Osteocyte (in vitro differentiated cells): ENCODE measurements at places on chromosomes 2 and 18.

DNA sequence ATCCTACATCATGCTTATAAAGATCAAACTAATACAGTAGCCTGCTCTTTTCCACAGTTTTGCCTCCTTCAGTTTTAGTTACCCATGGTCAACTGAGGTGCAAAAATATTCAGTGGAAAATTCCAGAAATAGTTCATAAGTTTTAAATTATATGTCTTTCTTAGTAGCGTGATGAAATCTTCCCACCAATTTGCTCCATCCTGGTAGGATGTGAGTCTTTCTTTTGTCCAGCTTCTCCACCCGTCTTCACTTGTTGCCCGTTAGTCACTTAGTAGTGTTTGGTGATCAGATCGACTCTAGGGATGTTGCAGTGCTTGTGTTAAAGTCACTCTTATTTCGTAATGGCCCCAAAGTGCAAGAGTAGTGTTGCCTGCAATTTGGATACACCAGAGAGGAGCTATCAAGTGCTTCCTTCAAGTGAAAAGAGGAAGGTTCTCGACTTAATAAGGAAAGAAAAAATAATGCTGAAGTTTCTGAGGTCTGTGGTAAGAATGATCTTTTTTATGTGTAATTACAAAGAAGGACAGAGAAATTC lies 57.0 kb downstream of the CEP192 start:
- H3K36me3 ChIP-seq = peaks cover 56% of the 10 kb centered on the region
- no peak overlapping the region for H3K27ac ChIP-seq
- no peak for DNase-seq
- no peak overlapping the region for H3K4me3 ChIP-seq
- peaks cover 5% of the 10 kb centered on the region for H3K4me1 ChIP-seq

DNA sequence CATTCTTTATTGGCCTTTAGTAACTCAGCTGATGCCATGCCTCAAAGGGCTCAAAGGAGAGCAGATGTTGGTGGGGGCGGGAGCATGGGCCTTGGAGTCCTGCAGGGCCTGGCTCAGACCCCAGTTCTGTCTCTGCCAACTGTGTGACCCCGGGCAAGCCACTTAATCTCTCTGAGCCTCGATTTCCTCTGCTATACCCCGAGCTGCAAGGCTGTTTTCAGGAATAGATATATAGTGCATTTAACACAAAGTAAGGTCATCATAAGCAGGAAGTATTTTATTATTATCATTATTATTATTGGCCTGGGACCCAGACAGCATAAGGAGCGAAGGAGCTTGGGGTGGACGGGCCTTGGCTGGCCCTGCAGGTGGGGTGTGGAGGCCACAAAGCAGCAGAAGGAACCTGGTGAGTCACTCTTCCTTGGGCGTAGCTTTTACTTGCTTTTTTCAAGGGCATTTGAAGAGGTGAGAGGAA lies 162.7 kb downstream of the INHBB start:
- H3K4me1 ChIP-seq = no peaks in the 10 kb centered on the region
- no peak overlapping the region for H3K27ac ChIP-seq
- peaks cover 33% of the 10 kb centered on the region for H3K27me3 ChIP-seq
- no peak overlapping the region for H3K4me3 ChIP-seq
- DNase-seq = no peak
- H3K36me3 ChIP-seq = no peaks in the 10 kb centered on the region

DNA sequence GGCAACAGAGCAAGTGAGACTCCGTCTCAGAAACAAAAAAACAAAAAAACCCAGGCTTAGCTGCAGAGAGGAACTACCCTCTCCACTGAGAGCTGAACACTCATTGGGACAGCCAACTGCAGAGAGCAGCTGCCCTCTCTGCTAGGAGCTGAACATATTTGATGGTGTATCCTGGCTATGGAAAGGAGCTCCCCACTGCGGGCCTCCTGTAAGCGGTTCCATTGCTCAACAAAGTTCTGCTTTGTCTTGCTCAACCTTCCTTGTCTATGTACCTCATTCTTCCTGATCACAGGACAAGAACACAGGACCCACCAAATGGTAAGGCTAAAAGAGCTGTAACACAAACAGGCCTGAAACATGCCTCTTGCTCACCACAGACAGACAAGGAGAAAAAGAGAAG lies 246.3 kb upstream of the LRRTM4 start:
- DNase-seq = no peak
- H3K4me3 ChIP-seq = no peak overlapping the region

GRCh38 chr2:33033606-33034081 lies 86.9 kb downstream of the LTBP1 start:
- peak overlapping the region; percentile 60 for H3K27ac ChIP-seq
- H3K4me3 ChIP-seq = no peak overlapping the region
- no peak for DNase-seq
- H3K36me3 ChIP-seq = no peaks in the 10 kb centered on the region
- H3K27me3 ChIP-seq = no peaks in the 10 kb centered on the region
